ENCODE measurements at places on chromosomes 11 and 22.

- no peak for DNase-seq
Measured at GRCh38 chr11:83158965-83159901, 2.3 kb downstream of the PCF11 start.

DNA sequence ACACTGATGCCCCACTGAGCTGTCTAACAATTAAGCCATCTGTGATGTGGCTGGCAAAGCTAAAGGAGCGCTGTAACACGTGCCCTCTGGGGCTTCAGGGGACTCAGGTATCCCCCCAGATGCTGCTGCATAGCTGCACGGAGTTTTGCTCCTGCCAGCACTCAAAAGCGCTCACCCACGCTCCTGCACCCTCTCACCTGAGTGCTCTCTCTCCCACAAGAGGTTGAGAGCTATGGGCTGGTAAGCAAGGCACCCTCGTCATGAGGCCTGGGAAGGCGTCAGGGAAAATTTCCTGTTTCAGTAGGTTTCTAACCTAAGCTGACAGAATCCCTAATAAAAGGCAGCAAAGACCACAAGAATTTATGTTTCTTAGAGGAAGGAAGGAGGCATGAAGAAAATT, 850.3 kb downstream of the OPCML start:
- DNase-seq: no peak

DNA sequence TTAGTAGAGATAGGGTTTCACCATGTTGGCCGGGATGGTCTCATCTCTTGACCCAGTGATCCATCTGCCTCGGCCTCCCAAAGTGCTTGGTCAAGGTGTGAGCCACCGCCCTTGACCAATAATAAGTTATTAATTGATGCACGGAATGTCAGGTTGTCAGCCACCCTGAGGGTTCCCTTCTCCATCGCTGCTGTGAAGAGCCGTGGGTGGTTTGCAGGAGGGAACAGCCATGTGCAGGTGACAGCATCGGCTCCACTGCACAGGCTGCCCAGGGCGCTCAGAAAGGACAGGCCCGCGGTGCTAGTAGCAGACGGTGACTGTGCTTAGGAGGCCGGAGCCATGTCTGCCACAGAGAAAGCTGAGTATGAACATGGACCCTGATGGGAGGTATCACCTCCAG, 814.0 kb downstream of the BRD1 start:
- no peak for DNase-seq

DNA sequence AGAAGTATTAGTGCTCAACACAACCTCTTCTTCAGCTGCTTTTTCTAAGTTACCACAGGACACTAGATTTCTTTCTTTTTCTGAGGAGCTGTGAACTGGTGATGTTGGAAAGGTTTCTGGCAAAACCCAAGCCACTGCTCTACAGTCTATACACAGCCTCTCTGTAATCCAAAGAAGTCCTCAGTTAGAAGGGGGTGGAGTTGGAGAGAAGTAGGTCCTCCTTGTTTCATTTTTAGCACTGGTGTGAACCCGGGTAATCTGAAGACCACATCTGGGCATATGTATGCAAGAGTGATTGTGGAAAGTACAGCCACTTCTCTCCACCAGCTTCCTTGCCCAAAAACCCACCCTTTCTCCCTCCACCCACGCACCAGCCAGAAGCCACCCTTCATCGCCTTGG, 1168.1 kb downstream of the LRRC4C start:
- no peak for DNase-seq

- peak; percentile 61 for DNase-seq
Measured at GRCh38 chr11:8328848-8329330, 65.2 kb upstream of the LMO1 start.

DNA sequence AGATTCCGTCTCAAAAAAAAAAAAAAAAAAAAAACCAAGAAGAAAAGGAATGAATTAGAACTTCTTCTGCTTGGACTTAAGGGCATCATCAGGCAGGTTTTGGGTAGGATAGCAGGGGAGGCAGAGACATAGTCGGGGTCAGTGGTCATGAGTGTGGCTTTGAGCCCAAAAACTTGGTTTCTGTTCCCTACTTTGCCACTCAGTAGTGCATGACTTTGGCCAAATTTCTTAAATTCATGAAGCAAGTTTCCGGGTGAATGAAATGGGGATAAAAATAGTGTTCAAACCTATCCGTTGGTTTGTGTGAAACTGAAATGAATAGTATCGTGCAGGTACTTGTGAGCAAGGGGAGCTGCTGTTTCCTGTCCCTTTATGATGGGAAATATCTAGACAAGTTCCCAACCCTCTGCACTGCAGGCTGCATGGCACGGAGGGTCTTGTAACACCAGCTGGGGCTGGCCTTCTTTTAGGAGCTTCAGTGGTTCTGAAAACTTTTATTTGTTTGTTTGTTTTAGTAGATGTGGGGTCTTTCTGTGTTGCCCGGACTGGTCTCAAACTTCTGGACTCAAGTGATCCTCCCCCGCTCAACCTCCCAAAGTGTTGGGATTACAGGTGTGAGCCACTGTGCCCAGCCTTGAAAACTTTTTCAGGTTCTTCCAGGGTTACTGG, 18.4 kb downstream of the NEAT1 start:
- DNase-seq: no peak

- no peak for DNase-seq
Measured at GRCh38 chr11:65121447-65121864, 478 bp downstream of the FAU start.

DNA sequence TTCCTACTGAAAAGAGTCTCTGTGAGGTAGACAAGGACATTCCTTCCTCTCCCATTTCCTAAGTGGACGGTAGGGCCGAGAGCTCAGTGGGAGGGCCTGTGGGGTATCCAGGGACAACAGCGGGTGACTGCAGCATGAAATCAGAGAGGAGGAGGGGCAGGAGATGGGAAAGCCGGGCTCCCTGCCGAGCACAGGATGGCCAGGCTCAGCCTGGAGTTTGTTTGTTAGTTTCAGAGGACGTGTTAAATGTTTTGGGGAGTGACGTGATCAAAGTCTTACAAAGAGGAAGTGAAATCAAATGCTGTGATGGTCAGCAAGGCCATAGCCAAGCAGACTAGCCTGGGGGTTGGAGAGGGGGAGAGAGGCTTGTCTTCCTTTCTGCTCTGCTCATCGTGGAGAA, 152.7 kb downstream of the ADAMTS15 start:
- DNase-seq: no peak

DNA sequence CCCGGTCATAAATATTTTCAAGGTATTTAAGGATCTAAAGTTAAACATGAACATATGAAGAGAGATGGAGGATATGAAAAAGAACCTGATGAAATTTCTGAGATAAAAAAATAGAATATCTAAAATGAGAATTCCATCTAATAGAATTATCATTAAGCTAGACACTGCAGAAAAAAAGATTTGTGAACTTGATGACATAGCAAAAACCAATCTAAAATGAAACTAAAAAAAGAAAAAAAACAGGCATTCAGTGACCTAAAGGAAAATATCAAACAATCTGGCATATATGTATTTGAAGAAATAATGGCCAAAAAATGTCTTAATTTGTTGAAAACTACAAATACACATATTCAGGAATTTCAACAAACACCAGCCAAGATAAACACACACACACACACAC, 81.6 kb upstream of the ZC3H12C start:
- DNase-seq: no peak

GRCh38 chr22:30425616-30426387, at the start of gene MTFP1:
MTFP1 (plus strand) TSS chr22:30425768; CDS start chr22:30425880, 112 bp downstream.
- DNase-seq: peak; percentile 44

DNA sequence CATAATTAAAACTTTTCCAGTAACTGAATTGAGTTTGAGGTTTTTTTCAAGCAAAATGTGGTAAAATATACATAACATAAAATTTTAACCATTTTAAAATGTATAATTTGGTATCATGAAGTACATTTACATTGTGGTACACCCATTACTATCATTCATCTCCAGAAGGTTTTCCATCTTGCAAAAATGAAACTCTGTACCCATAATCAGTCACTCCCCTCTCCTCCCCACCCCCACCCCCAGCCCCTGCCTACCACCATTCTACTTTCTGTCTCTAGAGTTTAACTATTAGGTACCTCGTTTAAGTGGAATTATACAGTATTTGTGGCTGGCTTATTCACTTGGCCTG, 63.7 kb downstream of the MICAL2 start:
- no peak for DNase-seq

- DNase-seq: no peak
Measured at GRCh38 chr22:22548317-22548716, 10.7 kb downstream of the PRAME start.

DNA sequence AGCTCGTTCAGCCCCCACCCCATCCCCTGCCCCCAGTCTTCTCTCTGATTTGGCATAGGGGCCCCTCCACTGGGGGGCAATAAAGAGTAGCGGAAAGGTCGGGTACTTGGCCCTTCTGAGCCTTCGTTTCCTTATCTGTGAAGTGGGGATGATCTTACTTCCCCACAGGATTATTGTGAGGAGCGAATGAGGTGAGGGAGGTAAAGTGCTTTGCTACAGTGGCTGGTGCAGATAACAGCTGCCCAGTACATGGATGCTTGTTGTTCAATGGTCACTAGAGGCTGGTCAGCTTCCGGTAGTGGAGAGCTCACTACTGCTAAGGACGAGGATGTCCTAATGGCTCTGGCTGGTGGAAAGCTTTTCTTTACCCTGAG, 101.2 kb downstream of the CEP164 start:
- DNase-seq: no peak

DNA sequence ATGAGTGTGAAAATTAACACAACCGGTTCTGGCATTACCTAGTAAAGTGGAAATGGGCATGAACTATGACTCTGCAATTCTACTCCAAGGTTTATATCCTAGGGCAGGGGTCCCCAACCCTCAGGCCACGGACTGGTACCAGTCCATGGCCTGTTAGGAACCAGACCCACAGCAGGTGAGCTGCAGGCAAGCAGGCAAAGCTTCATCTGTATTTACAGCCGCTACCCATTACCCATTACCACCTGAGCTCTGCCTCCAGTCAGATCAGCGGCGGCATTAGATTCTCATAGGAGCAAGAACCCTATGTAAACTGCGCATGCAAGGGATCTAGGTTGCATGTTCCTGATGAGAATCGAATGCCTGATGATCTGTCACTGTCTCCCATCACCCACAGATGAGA, 49.8 kb downstream of the MORC2 start:
- DNase-seq: no peak

DNA sequence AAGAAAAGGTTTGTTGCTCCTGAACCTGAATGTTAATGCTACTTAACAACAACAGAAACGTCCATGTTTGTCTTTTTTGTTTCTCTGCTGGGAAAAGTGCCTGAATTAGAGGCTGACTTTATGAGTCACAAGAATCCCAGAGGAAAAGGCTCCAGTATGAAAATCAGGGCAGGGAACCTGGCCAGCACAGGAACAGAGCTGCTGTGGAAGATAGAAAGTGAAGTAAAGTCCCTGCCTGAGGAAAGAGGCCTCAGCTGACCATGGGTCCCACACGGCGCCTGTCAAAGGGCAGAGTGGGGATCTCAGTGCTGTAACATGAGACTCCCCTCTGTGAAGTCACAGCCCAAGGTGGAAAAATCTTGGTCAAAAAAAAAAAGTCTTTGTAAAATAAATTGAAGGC, 632.3 kb upstream of the CCDC90B start:
- no peak for DNase-seq

- no peak for DNase-seq
Measured at GRCh38 chr11:116852261-116853031, 15.0 kb upstream of the APOA1 start.

- DNase-seq: peak; percentile 42
Measured at GRCh38 chr22:32634421-32634981, 159.9 kb downstream of the FBXO7 start.

DNA sequence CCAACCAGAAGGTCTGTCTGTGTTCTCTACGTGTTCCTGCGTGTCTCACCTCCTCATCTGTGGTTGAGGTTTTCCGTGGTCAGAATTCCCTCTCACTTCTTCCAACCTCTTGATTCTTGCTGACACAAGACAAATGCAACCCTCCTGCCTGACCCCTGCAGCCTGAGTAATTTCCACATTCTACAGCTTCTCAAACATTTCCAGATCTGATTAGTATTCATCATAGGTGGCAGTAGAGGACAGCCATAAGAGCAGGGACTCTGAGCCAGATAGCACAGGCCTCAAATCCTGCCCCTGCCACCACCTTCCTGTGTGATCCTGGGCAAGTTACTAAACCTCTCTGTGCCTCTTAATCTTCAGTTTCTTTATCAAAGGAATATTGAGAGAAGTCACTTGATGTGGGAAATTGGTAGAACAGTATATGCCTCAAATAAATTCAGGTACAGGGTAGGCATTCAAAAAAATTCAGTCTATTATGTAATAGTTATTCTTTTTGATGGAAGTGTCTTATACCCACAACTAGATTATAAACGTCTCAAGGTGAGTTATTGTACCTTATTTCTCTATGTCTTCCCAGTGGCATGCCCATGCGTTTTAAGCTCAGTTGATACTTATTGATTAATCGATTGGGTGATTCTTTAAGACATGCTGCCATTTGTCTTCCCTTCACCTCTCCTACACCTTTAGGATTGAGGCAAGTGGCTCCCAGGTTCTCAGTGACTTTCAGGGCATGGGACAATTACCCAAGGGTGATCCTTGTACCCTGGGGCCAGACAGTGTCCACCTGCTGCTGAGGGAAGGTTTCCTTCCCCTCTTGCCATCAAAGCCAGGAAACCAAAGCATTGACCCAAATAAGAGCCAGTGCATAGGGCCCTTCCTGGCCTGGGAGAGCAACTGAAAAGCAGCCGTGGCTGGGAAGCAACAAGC, 19.6 kb downstream of the POU2AF1 start:
- no peak for DNase-seq

DNA sequence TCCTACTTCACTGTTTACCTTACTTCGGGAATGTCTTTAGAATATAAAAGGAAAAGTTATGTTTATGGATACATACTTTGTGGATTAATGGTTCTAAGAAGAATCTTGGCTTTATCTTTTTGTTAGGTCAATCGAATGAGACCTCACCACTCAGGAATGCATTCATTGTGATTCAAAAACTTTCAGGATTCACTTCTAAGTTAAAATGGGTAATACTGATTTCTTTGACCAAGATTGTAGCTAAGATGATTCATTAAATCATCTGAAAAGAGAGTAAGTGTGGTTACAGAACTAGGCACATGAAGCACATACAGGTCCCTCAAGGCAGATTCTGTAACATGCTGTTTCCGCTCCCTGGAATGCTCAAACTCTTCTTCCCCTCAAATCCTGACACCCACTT, 716.4 kb downstream of the KCNA4 start:
- no peak for DNase-seq

- DNase-seq: peak; percentile 19
Measured at GRCh38 chr11:30586251-30587144, at the start of gene MPPED2. MPPED2 (minus strand) TSS chr11:30586353; CDS start chr11:30580373, 5,980 bp downstream.

DNA sequence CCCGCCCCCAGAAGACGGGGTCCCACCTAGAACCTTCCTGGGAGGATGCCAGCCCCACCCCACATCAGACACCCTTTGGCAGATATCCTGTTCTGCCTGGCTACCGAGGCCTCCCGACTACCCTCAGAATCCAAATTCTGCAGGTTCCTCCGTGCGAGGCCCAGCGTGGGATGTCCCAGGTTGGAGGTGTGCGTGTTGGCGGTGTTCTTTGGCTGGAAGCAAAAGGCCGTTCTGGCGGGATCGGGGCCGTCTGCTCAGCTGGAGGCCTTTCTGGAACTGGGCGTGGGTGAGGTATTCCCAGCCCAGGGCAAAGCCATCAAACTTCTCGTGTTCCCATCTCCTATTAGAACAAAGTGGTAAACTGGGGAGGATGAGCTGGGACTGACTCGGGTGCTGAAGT, 32.6 kb downstream of the NUP50 start:
- DNase-seq: no peak

All from GDM1 (cell line).